ENCODE measurements at places on chromosomes 1 and 21. TPM values are rescaled to one million over a fixed set of nuclear protein-coding genes. Genes with fewer than 3 reads are reported as not detected.

KRTAP19-4 gene
- total RNA-seq: not detected

NGF gene
- 3.4 TPM for total RNA-seq

NLRP3 gene
- not detected for total RNA-seq

EDARADD gene
- total RNA-seq: 3.4 TPM

ILF2 gene
- total RNA-seq: 261 TPM

TDRD10 gene
- not detected for total RNA-seq

FCRL2 gene
- not detected for total RNA-seq
